Midbrain (tissue), 1 donor: ENCODE measurements at places on chromosomes 12 and 14.

- DNase-seq: no peak
Observed at GRCh38 chr12:49260571-49261363, 4.1 kb upstream of the TUBA1C start.

- DNase-seq: no peak
Observed at GRCh38 chr14:101854366-101854765, 92.9 kb downstream of the PPP2R5C start.

DNA sequence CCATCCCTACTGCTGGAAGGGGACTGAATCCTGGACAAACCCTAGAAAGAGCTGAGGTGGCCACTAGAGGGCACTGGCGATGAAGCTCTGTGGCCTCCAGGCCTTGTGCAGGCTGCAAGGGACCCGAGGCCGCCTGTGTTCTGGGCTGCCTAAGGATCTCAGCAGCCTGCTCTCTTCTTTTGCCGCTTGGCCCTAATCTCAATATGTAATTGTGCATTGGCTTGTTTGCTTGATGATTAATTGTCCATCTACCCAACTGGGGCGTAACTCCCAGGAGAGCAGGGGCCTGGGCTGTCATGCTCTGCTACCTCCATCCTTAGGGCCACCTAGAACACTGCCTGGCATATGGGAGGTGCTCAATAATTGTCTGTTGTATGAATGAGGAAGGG is 73.8 kb downstream of the SYNE3 start:
- peak; percentile 89 for DNase-seq

- DNase-seq: no peak
Observed at GRCh38 chr12:8606890-8607289, 5.8 kb downstream of the AICDA start.

DNA sequence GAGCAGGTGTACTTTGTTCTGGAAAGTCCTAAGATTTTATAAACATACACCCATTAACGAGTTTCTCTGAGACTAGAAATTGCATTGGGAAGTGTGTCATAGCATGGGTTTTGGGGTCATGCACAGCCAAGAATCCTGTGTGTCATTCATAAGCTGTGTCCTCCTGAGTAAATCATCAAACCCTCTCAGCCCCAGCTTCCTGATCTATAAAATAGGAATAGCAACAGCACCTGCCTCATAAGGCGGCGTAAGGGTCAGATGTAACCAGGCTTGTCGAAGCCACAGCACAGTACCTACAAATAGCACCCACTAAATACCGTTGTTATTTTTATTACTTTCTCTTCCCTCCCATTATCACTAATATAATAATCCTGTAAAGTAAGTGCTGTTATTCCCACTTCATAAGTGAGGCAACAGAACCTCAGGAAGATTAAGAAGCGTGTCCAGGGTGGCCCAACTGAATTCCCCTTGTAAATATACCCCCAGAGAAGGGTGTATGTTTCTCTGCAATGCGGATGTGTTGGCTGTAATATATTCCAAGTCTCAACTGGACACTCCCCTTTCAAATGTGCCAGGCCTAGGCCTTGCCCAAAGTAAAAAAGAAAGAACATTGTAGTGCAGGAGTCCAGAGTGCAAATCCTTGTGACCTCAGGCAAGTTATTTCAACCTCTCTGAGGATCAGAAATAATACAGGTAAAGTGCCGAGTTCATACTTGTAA is 188.3 kb upstream of the BCL2L14 start:
- DNase-seq: no peak

- DNase-seq: no peak
Observed at GRCh38 chr12:89960607-89961394, 252.2 kb upstream of the ATP2B1 start.

DNA sequence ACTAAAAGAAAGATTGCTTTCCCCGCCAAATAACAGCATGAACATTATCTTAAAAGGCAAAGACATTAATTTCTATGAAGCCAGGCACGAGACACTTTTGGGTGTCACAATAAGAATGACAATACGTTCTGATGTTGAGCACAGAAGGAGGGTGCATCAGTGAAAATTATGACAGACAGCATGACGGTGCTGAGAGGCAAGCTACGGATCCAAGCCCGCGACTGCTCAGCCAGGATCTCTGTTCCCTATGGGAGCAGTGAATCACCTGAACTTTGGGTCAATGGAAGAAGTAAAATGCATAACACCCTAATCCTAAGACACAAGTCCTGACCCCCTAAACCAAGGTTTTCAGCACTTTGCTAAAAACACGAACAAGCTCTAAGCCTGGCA is 51.7 kb downstream of the SLC25A47 start:
- no peak for DNase-seq

DNA sequence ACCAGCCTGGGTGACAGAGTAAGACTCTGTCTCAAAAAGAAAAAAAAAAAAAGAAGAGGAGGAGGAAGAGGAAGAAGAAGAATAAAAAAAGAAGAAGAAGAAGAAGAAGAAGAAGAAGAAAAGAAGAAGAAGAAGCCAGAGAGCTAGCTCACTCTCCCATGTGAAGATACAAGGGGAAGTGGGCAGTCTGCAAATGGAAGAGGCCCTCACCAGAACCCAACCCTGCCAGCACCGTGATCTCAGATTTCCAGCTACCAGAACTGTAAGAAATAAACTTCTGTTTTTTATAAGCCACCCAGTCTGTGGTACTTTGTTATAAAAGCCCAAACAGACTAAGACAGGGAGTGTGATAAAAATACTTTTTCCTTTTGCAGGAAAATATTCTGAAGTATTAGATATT is 130.7 kb downstream of the ETNK1 start:
- DNase-seq: no peak

DNA sequence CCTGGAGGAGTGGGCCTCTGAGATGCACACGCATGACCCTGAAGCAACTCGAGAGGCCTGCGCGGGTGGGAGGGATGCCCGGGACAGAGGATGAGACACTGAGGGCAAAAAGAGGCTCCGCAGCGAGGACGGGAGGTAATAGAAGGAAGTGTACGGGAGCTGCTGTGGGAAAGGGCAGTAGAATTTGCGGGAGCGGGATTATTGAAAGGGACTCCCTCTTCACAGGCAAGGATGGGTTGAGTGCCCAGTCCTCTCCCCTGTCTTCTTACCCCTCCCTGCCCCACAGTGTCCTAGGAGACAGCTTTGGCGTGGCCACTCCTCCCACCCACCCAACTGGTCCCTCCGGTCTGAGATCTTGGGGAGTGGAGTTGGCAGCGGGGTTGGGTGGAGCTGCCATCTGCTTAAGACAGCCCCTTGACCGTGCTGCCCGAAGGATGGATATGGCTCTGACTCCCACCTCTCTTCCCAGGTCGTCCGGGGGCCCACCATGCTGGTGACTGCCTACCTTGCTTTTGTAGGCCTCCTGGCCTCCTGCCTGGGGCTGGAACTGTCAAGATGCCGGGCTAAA is 15.7 kb upstream of the ESPL1 start:
- DNase-seq: no peak

- no peak for DNase-seq
Observed at GRCh38 chr14:72753044-72753710, 140.7 kb downstream of the DPF3 start.

DNA sequence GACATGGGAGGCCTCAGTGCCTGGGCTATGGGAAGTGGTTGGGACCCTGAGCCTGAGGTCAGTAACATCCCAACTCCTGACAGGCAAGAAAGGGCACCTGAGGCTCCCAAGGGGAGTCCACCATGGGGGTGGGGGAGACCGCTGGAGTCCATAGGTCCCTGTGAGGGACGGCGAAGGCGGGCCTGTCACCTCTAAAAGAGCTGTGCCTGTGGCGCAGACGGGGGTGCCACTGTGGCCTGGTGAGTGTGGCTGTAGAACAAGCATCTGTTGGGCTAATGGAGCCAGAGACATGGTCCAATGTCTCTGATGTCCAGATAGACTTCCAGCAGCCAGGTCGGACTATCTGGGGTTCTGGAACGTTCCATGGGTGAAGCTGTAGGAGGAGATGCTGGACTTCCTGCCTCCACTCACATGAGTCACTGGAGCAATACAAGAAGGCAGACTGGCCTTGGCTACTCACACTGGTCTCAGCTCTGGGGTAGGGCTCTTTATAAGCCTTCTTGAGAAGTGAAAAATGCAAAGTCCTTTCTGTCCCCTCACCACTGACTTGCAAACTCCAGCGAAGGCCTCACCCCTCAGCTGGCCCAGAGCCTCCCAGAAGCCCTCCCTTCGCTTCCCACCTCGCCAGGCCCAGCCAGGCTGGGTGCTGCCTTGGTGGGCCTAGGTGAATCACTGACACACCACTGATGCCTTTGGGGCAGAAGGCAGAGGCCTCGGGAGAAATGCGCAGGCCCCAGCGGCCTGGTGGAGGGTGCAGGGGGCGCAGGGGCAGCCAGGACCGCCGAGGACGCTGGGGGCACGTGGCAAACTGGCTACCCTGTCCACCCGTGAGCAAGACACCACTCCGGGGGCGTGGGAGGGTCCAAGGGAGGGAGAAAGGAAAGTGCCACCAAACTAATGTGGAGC is 1.1 kb upstream of the TRAF3 start:
- no peak for DNase-seq

DNA sequence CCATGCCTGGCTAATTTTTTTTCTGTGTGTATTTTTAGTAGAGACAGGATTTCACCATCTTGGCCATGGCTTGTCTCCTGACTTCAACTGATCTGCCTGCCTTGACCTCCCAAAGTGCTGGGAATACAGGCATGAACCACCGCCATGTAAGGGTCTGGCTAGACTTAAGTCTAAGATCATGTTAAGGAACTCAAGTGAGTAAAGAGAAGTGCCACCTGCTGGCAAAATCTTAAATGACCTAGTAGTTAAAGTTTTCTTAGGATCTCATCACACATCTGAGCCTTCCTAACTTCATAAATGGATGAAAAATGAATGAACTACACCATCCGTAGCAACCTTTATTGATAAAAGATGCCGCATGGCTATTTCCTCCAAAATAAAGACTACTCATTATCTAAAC is 1.7 kb upstream of the C12orf56 start:
- no peak for DNase-seq

- no peak for DNase-seq
Observed at GRCh38 chr14:22997676-22998323, 12.1 kb downstream of the C14orf93 start.

DNA sequence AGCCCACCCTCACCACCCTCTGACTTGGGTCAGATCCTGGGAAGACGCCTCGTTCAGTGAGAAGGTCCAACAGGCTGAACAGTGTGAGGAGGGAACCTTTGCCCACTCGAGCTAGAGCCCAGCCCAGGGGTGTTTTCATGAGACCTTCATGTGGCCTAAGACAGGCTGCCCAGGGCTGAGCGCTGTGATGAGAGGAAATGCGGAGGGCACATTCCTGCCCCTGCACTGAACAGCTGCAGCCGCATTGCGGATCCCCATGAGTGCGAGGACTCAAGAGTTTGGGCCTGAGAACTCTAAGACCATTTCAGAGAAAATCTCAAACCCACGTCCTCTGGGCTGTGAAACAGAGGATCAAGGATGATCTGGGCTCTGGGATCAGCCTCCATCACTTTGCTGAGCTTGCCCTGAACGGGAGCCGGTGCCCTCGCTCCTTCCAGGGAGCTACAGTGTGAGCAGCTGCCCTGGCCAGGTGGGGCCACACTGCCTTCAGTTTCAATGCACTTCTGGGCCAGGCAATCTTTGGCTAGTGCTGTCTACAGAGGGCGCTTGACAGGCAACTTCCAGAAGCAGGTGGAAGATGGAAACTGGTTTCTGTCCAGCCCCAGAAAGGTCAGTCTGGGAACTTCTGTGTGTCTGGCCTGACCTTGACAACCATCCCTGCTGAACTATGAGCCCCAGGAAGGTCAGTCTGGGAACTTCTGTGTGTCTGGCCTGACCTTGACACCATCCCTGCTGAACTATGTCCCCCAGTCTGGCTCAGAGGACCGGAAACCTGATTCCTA is 43.5 kb upstream of the P2RX7 start:
- no peak for DNase-seq

DNA sequence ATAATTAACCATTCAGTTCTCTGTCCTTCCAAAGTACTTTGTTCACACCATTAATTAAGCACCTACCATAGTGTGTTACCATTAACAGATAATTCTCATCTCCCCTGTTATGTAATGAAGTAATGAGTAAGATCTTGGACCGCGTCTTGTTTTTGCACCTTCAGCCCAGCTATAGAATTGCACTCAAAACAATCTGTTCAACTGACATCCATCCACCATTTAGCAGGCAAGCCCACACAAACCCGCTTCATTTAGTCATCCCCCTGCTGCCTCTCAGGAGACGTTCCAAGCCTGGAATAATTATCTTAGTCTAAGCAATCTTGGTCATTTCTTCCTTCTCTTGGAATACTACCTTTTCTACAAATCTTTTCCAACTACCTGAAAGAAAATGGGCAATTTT is 74.4 kb downstream of the DUSP16 start:
- no peak for DNase-seq

DNA sequence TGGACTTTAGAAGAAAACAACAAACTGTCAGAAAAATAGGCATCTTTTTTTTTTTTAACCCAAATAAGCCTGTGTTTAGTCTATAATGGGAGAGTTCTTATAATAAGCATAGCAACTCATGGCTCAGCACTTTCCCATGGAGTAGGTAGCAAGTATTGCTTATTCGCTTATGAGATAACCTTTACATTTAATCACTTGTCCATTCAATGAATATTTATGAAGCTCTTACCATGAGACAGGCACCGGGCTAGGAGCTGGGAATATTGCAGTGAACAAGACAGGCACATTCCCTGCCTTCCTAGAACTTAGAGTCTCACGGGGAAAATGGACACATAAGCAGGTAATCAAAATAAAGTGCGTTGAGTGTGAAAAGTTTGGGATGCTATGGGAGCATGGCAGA is 10.0 kb upstream of the DCP1B start:
- DNase-seq: no peak

- no peak for DNase-seq
Observed at GRCh38 chr14:89673512-89674225, 256.6 kb upstream of the FOXN3 start.

DNA sequence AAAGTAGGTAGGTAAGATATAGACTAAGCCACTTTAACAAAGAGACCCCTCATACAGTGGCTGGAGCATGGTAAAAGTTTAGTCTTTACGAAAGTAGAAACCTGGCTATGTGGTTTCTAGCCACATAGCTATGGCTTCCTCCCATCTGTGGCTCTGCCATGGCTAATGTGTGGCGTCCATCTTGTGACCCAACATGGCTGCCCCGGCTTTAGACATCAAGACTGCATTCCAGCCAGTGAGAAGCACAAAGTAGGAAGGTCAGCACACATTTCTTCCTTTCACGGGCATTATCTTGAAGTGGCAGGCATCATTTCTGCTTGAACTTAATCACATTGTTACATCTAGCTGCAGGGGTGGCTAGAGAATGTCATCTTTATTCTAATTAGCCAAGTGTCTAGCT is 148.3 kb downstream of the TBX5 start:
- no peak for DNase-seq

GRCh38 chr14:20986811-20987210 is 3.0 kb upstream of the METTL17 start:
- no peak for DNase-seq

DNA sequence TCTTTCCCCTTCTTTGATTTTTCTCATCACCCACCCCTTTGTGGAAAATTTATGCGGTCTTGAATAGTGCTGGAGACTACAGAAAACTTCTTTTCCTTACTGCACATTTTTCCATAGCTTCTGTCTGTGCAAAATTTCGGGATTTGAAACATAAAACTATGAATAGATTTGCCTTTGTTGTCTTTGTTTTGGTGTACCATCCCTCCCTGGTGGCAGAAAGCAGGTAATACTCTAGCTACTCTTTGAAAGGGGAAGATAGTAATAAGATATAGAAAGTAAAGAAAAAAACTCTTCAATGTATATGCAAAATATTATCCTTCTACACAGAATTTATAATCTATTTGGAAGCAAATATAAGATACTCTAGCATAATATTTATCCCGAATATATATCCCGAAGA is 79.1 kb upstream of the LMO3 start:
- DNase-seq: no peak

- no peak for DNase-seq
Observed at GRCh38 chr12:115322275-115322674, 638.3 kb upstream of the TBX3 start.
